ENCODE measurements at places on chromosomes 7 and 10.

- DNase-seq, result no peak
These were observed 456.2 kb upstream of the NRP1 start for GRCh38 chr10:33790521-33791271.

DNA sequence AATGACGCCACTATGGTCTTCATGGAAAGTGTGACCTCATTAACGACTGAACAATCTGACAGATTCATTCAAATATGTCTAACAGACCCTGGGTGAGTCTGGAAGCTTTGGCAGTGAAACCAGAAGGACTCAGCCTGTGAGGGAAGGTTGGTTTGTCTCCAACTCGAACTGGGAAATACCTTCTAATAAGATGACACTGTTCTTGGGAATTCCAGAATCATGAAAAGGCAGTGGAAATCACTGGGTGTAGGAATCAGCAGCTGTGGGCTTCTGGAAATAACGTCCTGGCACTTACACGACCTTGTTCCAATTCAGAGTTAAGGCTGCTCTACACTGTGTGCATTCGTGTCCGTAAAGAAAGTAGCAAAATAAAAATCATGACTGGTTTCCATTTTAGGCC lies 75.1 kb downstream of the DGKI start:
- DNase-seq, result no peak

DNA sequence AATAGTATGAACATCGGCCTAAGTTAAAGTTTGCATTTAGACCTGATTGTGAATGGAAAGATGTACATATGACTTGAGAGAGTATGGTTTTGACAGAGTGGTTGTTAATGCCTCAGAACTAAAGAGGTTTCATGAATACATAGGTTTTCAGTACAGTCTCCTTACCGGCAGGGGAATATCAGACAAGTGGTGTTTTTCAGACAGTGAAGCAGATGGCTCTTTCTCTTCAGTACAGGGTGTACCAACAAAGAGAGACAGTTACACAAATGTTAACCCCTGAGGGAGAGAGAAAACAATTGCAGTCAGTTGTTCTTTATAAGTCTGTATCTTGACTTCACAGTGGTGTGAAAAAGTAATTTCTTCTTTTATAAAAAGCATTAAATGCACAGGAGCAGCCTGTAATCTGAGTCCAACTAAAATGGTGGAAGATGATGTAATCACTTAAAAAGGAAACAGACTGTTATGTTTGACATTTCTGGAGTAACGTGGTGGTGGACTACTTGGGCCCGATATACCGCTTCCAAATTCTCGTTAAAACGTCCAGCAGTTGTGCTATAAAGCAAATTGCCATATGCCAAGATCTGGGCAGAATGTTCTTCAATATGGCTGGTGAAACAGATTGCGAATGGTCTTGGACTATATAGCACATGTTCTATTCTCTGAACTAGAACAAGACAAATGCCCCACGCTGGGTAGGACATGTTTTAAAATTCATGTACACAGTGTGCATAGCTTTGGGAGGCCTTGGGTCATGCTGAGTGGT lies 69.2 kb downstream of the SDK1 start:
- peak; percentile 72 for DNase-seq

- no peak for DNase-seq
These were observed 366.1 kb downstream of the EXOC4 start for GRCh38 chr7:133618970-133619369.

GRCh38 chr7:2080477-2080876 lies 152.3 kb downstream of the MAD1L1 start:
- DNase-seq, result no peak

DNA sequence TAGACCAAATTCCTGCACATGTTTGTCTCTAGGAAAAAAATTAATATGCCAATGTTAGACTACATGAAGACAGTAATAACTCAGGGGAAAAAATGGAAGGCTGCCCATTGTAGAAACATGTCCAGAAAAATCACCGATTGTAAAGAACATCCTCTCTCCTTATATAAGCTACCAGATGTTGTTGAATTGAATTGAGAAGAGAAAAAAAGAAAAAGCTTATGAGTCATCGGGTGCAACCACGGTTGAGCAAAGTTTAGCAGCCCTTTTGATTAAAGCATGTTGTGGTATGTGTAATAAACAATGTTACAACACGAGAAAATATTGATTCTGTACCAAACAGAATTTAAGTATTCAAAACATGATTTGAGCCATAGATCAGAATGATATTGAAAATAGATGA lies 102.3 kb upstream of the ARHGAP21 start:
- DNase-seq, result no peak

GRCh38 chr10:94042834-94043175 lies 49.1 kb downstream of the PLCE1 start:
- no peak for DNase-seq

DNA sequence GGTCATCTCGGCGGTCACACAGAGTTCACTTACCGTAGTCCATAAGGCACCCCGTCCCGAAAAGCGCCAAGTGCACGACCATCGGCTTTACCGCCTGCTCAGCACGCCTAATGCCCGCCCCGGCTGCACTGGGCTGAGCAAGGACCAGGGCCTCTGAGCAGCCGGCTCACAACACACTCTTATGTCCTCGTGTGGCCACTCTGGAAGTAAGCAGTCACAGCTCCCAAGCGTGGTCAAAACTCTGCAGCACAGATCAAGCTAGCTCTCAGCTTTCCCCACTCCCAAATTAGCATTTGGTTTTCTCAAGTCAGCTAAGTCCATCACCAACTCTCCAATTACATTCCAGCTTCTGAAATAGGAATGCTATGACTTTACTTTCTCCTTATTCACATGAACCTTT lies 57.7 kb downstream of the MAD1L1 start:
- no peak for DNase-seq

DNA sequence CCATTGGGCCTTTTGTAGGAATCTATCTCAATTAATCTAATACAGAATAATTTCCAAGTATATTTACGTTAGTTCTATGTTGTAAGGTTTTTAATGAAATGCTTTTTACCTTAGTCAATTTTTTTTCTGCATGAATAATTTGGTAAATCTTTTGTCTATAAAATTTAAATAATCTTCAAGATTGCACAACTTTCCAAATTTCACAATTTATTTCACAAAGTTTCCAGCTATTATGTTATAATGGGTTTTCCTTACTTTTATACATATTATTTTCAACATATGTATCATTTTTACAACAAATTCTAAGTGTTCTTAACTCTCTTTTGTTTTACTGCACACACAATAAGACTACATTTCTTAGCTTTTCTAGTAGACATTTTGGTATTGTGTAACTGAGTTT lies 470.7 kb downstream of the ETV1 start:
- DNase-seq, result no peak

DNA sequence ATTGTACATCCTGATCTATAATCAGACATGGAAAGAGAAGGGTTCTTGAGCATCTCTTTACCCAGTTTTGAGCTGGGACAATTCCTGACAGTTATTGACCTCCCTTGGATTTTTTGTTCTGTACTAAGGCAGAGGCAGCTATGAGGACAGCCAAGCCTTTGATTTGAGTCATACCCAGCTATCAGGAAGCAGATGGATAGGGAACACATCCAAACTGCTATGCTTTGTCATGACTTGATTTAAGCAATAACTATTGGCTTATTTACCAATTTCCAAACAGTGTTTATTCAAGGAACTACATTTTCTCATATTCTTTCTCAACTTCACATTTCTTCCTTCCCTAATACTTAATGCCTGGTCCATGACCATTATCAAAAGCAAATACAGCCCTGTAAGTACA lies 396.4 kb upstream of the STEAP1 start:
- DNase-seq, result no peak

GRCh38 chr10:13298748-13299436 lies 972 bp downstream of the PHYH start:
- DNase-seq, result no peak

GRCh38 chr10:23980094-23980493 lies 228.8 kb upstream of the KIAA1217 start:
- DNase-seq, result no peak

- DNase-seq, result no peak
These were observed 32.2 kb downstream of the DNAJB12 start for GRCh38 chr10:72322280-72323058.

GRCh38 chr10:82027711-82028110 lies 152.7 kb downstream of the NRG3 start:
- no peak for DNase-seq

GRCh38 chr10:62658516-62658915 lies 146.0 kb upstream of the ADO start:
- no peak for DNase-seq

- DNase-seq, result no peak
These were observed 24.3 kb downstream of the CPVL start for GRCh38 chr7:29122081-29122480.

DNA sequence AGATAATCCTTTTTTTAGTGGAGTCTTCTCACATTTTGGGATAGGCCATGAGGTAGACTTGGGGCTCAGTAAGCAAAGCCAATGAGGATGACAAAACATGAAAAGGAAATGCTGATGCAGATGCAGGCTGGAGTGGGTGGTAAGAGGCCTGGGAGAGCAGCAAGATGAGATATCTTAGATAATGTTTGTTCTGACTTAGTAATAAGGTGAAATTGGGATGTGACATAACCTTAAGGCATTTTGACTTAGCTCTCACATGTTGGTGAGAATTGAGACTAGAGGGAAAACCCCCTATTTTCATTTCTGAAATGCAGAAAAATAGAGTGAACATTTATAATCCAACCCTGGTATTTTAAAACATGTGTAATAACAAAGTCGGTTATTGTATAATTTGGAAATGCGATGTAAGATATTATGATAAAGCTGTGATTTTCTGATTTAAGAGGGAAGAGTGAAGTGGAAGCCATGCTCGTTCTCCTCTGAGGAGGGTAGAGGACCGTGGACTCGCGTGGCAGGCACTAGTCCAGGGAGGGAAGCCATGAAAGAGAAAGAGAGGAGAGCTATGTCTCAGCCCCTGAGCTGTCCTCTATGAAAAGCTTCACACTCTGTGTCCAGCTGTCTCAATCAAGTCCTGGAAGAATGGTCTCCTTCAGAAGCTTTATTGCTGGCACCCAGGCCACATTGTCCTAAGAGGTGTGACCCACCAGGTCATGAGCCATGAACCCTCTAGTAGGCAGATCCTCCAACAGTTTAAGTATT lies 57.3 kb downstream of the ST7 start:
- no peak for DNase-seq

GRCh38 chr7:157477550-157478212 lies 140.9 kb downstream of the DNAJB6 start:
- DNase-seq, result no peak

DNA sequence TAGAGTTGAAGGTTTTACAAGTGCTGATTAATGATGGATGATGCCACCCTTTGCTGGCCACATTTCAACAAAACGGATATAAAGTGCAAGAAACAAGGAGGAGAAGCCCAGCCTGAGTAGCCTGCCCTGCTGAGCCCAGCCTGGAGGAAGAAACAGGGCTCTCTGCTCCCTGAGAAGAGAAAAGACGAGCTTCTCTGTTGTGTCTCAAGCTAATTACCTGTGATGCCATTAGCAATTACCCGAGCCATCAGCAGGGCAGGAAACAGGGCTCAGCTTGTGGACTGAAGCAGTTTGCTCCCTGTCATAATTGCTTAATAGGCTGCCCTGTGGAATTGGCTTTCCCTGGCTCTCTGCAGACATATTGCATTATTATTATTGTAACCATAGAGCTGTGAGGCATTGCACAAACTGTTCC lies 709.3 kb upstream of the AUTS2 start:
- DNase-seq, result no peak

DNA sequence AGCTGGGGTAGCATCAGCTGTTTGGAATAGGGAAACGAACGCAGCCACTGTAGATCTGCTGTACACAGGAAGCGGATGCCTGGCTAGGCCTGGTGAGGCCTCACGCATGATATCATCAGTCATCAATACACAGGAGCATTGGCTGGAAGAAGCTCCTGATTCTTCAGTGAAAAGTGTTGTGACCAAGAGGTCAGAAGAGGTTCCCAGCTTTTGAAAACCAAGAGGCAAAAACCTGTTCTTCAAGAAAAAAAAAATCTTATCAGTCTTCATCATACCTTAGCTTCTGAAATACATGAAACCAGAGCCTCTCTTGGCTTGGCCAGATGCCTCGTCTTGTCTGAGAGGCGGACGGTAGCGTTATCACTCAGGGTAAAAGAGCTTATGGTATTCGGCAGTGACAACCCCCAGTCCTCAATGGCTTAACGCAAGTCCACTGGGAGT lies 139.3 kb upstream of the TCF7L2 start:
- no peak for DNase-seq

DNA sequence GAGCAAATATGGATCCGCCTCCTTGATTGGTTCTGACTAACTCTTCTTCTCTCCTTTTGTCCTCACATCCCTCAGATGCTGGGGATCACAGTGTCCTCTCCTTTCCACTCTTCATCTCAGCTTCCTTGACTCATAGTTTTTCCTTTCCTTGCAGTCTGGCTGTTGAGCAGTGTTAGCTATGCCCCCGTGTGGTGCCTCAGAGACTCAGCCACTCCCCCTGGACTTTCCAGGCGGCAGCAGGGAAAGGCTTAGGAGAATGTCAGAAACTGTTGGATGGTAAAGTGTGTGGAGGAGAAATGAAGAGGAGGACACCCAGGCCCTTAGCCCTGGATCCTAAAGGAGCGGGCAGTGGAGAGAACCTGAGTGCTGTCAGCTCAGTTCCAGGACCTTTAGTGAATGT lies 267.5 kb downstream of the CELF2 start:
- no peak for DNase-seq

DNA sequence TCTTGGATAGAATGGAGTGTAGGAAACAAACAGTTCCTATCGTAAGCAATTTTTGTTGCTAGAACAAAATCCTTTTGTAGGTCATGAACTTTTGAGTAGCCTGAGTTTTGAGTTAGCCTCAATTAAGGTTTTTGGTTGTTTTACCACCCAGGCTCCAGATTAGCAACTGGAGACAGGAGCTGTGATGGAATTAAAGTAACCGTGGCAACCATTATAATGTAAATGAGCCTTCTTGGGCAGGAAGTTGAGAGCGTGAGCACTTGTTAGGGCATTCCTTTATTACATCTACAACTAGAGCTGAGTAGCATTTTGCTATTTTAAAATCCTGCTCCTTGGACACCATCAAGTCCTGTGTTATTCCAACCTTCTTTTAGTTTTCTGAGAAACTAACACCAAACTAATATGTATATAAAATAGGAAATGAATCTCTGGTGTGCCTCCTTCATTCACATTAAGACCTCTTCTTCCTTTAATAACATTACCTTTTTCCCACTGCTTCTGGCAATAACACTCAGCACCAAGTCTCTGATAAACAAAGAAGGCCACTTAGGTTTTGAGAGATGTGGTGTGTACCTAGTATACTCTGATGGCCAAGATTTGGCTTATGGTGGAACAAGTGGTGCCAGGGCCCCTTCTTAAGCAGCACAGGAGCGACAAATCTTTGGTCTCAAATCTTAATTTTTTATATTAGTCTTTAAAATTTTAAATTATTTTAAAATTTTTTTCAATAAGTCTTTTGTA lies 34.0 kb downstream of the AHCYL2 start:
- peak; percentile 5 for DNase-seq

GRCh38 chr10:60717852-60718251 lies 60.4 kb upstream of the CDK1 start:
- no peak for DNase-seq

GRCh38 chr10:47323636-47324296 lies 1.5 kb downstream of the GDF2 start:
- DNase-seq, result no peak
